ENCODE measurements at places on chromosomes 2 and 18.
A peak's percentile ranks its signal among the peaks of the same experiment; 100 is the strongest.

GRCh38 chr2:239009589-239009961, 161.7 kb downstream of the TWIST2 start:
- no peak for DNase-seq

GRCh38 chr2:40642237-40642636, 190.3 kb upstream of the SLC8A1 start:
- DNase-seq: no peak

DNA sequence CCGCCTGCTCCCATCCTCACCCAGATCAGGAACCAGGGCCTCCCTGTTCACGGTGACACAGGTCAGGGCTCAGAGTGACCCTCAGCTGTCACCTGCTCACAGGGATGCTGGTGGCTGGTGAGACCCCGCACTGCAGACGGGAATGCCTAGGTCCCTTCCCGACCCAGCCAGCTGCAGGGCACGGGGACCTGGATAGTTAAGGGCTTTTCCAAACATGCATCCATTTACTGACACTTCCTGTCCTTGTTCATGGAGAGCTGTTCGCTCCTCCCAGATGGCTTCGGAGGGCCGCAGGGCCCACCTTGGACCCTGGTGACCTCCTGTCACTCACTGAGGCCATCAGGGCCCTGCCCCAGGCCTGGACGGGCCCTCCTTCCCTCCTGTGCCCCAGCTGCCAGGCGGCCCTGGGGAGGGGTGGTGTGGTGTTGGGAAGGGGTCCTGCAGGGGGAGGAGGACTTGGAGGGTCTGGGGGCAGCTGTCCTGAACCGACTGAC, 31.7 kb downstream of the GPC1 start:
- no peak for DNase-seq

GRCh38 chr2:36371928-36372391, 16.4 kb downstream of the CRIM1 start:
- DNase-seq: no peak

GRCh38 chr18:13242797-13243196, 24.2 kb downstream of the LDLRAD4 start:
- no peak for DNase-seq

- DNase-seq: no peak
Observed at GRCh38 chr2:33321876-33322483, 154.5 kb upstream of the RASGRP3 start.

DNA sequence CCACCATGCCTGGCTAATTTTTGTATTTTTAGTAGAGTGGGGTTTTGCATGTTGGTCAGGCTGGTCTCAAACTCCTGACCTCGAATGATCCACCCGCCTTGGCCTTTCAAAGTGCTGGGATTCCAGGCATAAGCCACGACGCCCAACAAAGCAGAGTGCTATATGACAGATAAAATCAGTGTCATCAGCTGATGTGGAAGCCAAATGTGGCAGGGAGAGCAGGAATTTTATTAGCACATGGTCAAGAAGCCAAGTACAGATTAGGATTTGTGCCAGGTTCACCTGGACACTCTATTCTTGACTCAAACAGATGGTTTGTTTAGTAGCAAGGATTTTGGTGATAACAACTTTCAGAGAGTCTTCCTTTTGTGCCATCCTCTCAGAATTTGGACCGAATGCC, 62.7 kb downstream of the LCLAT1 start:
- DNase-seq: no peak

GRCh38 chr2:226687641-226688253, 111.9 kb downstream of the IRS1 start:
- DNase-seq: no peak

GRCh38 chr2:43298500-43298899, 72.1 kb upstream of the ZFP36L2 start:
- DNase-seq: no peak

- no peak for DNase-seq
Observed at GRCh38 chr18:32769586-32770053, 3.2 kb downstream of the KLHL14 start.

DNA sequence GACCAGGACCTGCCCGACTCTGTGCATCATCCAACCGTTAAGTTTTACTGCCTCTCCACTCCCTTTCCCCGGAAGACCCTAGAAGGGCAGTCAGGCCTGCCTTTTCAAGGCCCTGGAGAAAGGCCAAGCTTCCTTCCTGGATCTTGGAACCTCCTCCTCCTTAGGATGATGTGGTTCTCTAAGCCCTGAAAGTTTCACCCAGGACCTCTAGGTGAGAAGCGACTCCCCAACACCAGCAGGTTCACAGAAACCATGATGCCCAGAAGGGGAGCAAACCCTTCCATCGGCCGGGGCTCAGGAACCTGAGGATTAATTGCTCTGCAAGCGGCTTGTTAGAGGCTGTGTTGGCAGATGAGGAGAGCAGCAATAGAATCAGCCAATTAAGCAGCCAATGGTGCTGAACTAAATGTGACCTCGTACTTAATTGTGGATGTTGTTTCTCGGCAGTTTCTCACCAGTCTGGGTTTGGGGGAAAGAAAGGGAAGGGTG, 94.2 kb upstream of the FZD7 start:
- DNase-seq: no peak

GRCh38 chr18:37567994-37568359, 2.4 kb upstream of the CELF4 start:
- no peak for DNase-seq

GRCh38 chr2:157868993-157869392, 7.1 kb downstream of the ACVR1 start:
- DNase-seq: no peak

DNA sequence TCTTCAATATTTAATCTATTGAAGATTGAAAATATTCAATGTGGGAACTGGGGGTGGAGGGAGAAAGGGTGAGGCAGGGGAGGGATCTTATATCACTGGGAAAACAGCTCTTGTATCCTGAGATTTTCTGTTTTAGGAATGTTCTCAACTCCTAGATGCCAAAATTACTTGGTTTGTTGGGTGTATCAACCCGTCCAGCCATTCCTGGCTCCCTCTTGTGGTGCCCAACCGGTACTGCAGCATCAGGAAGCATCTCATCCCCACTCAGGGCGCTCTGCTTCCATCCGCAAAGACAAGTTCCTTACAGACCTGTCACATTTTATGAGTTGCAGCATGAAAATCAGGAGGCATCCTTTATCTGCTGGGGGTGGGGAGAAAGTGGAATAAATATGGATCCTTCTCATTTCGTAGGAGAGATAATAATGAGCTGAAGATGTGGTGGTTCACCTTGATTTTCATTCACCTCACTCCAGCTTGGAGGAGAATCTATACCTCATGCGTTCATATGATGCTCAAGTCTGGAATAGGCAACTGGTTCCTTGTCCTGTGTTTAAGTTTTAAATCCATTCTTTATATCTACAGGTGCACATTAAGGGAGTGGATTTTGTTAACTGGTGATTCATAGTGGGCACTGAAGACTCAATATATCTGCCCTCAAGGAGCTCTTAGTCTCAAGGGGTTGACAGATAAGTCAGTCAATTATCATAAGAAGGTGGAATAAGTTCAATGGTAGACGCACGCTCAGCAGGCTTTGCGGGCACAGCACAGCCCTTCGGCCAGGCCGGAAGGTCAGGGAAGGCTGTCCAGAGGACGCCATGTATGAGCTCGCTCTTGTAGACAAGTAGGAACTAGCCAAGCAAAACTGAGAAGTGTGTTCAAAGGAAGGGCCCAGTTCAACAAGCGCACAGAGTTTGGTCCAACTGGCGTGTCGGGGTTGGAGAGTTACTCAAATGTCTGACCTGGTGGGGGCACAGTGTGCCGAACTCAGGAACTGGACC, 127.3 kb downstream of the RNF144A start:
- peak; percentile 33 for DNase-seq

DNA sequence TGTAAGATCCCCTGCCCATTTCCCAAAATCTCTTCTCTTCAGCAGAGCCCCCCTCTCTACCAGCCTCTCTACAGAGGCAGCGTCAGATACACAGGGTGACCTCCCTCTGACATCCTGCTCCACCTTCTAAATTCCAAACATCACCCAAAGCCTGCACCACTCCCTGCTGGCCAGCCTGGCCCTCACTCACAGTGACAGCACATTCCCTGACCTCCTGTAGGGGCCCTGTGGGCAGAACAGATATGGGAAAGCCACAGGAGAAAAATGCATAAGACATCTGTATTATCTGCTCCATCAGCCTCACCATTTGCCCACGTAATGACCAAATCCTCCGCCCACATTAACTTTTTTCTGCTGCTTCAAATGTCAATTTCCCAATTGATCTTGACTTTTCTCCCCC, 40.6 kb downstream of the TRABD2A start:
- no peak for DNase-seq

DNA sequence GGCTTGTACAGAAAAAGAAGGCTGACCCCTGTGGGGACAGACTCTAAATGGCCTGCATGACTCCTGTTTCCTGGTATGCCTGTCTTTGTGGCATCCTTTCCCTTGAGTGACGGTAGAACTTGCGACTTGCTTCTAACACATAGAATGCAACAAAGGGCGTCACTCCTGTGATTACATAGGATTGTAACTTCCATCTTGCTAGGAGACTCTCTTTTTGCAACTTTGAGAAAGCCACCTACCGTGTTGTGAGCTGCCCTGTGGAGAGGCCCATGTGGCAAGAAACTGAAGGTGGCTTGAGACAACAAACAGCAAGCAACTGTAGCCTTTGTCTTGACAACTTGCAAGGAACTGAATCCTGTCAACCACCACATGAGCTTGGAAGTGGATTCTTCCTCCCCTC, 46.5 kb downstream of the THNSL2 start:
- DNase-seq: no peak

DNA sequence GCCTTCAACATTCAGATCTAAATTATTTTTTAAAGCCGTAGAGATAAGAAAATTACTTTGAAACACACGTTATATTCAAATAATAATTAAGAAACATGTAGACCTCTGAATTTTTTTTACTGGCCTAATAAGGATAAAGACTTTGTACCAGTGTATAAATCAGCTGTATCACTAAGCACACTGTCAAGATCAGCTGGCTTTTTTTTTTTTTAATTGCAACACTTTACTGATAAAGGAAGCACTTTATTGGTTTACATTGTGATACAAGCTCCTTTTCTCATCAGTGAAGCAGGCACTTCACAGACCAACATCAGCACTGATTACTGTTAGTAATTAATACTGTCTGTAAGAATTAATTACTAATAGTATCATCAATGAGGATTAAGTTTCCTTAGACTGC, 88.5 kb downstream of the RBBP8 start:
- DNase-seq: no peak

GRCh38 chr18:57480733-57481132, 45.6 kb downstream of the ONECUT2 start:
- no peak for DNase-seq

- no peak for DNase-seq
Observed at GRCh38 chr18:43049021-43049420, 66.5 kb downstream of the RIT2 start.

GRCh38 chr2:98484121-98484557, 39.5 kb downstream of the INPP4A start:
- no peak for DNase-seq

DNA sequence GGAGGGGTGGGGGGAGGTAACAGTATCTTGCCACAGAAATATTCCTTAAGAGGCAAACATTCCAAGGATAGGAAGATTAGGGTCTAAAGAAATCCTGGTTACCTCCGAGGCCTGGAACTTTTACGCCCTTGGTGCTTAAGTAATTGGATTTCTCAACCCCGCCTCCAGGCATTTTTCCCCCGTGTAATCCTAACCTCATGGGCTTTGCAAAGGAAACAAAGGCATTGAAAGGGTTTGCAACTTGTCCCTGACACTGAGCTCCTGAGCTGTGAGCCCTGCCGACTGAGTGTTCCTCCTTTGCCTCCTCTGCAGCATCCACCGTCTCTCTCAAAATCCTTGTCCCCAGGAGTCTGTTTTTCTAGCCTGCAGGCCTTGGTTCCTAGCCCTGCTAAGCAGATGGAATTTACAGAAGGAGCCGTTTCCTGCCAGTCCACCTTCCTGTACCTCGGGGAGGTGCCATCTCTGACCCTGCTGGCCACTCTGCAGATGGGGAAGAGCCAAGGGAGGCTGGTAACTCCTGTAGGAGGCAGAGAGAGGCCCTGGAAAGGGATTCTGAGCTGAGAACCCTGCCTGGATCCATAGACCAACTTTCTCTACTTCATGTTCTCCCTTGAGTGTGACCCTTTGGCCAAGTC, 24.2 kb downstream of the TET3 start:
- DNase-seq: no peak

- DNase-seq: no peak
Observed at GRCh38 chr2:3294069-3294468, 83.5 kb downstream of the EIPR1 start.

- no peak for DNase-seq
Observed at GRCh38 chr2:207854484-207855440, 85.1 kb upstream of the FZD5 start.

DNA sequence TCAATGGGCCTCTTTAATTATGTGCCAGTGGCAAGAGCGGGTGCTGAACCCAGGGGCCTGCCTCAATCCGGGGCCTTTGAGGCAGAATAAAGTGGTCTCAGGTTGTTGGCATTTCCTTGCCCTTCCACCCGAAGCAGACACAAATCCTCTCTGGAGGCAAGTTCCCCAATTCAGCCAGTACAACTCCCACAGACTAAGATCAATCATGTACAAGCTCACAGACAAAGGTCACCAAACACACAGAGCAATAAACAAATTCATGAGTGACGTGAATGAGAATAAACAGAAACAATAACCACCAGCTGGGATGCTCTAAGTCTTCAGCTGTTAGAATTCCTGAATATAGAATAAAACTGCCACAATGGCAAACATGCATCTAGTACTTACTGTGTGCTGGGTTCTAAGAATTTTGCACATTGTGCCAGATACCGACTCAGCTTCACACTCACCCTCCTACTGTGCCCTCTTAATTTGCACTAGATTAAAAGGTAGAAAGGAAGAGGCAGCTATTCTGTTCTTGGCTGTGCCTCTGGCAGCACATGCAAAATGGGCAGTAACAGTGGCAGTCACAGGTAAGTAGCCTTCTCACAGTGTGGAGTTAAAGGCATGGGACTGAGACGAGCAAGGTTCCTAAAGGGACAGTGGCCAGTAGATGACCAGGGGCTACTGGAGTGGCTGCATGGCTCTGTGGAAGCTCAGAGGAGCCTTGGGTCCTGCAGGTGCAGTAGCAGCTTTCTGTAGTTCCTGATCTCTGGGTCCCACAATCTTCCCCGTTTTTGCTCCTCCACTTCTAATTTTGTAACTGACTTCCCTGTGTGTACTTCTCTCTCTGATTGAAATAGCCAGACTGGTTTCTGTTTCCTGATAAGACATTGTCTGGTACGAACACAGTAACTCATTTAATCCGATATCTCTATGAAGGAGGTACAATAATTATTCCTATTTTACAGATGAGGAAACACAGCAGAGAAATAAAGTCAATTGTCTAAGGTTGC, 34.6 kb upstream of the IL1B start:
- no peak for DNase-seq

GRCh38 chr18:38256366-38256765, 690.8 kb upstream of the CELF4 start:
- DNase-seq: no peak

Measured in stimulated activated CD4-positive, alpha-beta T cell treated with anti-CD3 and anti-CD28 coated beads, TNF-alpha, amount 100 ng/mL, for 24 hours (primary cell).